HepG2 (cell line): ENCODE measurements at places on chromosomes 2 and 18.

- no peak for DNase-seq
Measured at GRCh38 chr2:10550206-10551001, 102.3 kb upstream of the ODC1 start.

GRCh38 chr2:44430342-44430741 lies 68.6 kb downstream of the CAMKMT start:
- DNase-seq = no peak

GRCh38 chr2:189504238-189504637 lies 63.0 kb downstream of the WDR75 start:
- DNase-seq = no peak

GRCh38 chr2:8598295-8599165 lies 83.3 kb upstream of the ID2 start:
- DNase-seq = peak; percentile 65

GRCh38 chr2:235088496-235088921 lies 136.7 kb downstream of the SH3BP4 start:
- DNase-seq = peak; percentile 22

DNA sequence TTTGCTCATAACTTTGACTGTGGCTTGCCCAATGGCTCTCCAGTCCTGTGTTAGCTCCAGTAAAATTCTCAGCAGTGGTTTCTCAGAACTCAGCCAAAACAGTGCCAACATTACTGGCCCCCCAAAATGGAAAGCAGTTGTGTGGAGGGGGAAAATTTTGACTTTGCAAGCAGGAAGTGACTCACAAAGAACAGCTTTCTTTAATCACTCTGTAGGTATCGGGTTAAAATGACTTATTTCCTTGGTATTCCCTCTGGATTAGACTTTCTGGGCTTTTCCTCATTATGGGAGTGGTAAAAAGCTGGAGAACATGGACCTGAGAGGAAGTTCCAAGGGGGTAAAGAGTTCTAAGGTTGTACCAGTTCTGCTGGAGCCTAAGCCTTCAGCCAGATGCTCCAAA lies 175.7 kb upstream of the RND3 start:
- no peak for DNase-seq

- DNase-seq = no peak
Measured at GRCh38 chr2:196594158-196594557, 45.4 kb upstream of the CCDC150 start.

GRCh38 chr18:48955830-48956261 lies 5.1 kb upstream of the SMAD7 start:
- DNase-seq = no peak

- DNase-seq = no peak
Measured at GRCh38 chr18:54765636-54766375, 62.5 kb upstream of the RAB27B start.

GRCh38 chr2:232245111-232245510 lies 133.4 kb upstream of the ALPP start:
- DNase-seq = no peak

DNA sequence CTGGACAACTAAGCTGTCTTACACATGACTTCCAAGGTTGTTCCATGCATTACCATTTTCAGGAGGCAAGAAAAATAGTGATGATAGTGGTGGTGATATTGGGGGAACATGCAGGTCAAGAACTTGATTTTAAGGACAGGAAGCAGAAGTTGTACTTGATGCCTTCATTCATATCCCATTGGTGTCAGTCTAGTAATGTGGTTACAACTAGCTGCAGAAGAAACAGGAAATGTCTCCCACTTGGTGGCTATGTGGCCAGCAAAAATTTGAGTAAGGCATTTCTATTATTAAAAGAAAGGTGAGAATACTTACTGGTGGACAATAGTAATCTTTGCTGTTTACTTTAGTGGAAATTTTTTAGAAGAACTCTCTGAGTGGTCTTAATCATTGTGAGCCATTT lies 103.4 kb downstream of the ALMS1 start:
- DNase-seq = no peak

DNA sequence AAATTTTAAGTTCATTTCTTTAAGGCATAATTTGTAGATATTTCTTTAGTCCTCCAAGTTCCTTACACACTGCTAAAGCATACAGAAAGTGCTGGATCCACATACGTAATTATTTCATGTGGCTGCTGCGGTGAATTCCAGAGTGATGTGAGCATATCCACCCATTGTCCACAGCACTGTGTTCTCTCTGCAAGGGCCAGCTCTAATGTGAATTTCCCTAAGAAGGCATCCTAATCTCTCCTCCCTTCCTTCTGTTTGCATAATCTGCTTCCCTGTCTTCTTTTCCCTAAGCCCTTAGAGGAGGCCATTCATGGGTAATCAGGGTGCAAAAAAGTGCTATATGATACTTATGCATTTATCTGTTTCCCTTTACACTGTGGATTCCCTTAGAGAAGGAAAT lies 57.2 kb downstream of the COBLL1 start:
- no peak for DNase-seq

GRCh38 chr2:185978634-185979407 lies 240.2 kb downstream of the FSIP2 start:
- no peak for DNase-seq

- no peak for DNase-seq
Measured at GRCh38 chr2:118519511-118519910, 327.9 kb downstream of the EN1 start.

DNA sequence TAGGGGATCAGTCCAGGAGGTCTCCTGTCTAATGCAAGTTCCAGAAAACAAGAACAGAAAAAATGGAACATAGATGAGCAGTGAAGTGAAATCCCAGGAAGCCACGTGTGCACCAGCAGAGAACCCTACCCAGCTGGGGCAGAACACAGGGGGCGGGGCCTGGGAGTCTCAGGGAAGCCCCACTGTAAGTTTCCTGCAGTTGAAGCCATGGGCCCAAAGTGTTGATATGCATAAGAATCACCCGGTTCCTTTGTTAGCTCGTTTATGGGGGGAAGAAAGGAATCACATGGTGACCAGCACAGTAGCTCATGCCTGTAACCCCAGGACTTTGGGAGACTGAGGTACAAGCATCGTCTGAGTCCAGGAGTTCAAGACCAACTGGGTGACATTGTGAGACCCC lies 131.3 kb downstream of the INO80D start:
- no peak for DNase-seq

GRCh38 chr2:98458207-98458606 lies 13.5 kb downstream of the INPP4A start:
- no peak for DNase-seq

DNA sequence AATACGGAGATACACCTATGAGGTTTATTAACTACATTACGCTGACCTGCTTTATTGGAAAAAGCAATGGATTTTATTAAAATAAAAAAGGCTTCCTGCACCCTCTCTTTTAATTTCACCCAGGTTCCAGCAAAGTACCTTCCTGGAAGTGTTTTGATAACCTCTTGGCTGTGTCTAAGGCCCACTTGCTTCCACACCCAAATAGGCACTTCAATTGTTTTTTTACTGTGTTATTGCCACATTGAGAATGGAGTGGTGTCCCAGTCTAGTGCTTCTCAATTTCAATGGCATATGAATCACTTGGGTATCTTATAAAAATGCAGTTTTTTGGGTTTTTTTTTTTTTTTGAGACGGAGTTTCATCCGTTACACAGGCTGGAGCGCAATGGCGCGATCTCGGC lies 47.6 kb downstream of the SF3B1 start:
- no peak for DNase-seq

- no peak for DNase-seq
Measured at GRCh38 chr2:172107690-172108586, 5.2 kb upstream of the DLX2 start.

- no peak for DNase-seq
Measured at GRCh38 chr2:95063086-95063958, 37.8 kb downstream of the MAL start.

GRCh38 chr2:113208396-113208795 lies 34.6 kb downstream of the PSD4 start:
- no peak for DNase-seq

GRCh38 chr2:33051586-33052360 lies 105.0 kb downstream of the LTBP1 start:
- DNase-seq = peak; percentile 41

DNA sequence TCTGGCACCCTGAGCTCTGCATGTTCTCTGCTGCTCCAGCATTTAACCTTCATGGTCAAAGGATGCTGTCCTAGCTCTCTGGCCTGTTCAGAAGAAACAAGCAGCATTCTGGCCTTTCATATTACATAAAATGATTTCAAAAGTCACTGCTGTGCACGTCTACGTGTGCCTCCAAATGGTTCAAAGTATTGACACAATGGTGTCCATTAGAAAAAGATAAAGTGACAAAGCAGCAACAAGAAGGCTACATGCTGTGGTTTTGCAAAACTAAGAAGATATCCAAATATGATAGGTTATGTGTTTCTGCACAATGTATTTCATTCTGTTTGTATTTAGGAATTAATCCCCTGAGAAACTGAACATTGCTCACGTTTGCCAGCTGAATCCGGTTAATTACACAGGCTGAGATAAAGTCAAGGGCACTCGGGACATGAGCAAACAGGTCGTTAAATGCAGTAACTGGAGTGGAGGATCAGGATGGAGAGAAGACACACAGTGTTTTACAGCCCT lies 258.5 kb downstream of the DOK6 start:
- DNase-seq = peak; percentile 73

DNA sequence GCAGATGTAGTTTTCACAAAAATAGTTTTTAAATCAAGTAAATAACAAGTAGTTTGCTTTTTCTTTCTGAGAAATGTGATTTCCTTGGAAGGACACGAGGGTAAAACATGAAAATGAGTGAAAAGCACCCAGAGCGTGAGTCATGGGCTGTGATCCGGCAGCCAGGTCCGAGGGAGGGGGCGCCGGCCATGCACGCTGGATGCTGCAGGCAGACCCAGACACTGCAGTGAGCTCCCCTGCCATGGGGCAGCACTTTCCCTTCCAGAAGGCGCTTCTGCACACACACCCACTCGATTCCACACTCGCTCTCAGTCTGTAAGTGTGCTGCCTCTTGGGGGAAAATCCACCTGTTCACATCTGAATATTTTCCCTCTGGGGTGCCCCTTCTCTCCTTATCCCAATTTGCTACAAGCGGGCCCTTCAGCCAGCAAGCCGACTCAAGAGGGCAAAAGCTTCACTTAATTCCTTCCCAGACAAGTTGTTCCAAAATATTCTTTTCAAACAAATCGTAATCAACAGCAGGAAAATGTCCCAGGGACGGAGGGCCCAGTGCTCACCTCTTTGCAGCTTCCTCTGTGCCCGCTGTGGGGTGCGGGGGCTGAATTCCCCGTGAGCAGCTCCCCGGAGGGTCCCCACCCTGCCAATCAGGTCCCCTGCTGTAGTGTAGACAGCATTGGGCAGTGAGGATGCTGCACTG lies 87.0 kb upstream of the ID2 start:
- DNase-seq = no peak

DNA sequence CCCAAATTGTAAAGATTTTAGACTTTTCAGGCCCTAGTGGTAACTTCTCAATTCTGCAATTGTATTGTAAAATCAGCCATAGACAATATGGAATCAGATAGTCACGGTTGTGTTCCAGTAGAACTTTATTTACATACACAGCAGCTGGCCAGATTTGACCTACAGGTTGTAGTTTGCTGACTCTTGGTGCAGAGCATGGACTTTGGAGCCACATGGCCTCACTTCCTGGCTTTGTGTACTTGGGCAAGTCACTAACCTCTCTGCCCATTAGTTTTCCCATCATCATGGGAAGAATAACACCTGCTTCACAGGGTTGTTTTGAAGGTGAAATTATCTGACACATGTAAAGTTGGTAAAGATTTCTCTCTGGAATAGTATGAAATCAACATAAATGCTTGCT lies 147.6 kb downstream of the TMEM200C start:
- DNase-seq = peak; percentile 74

DNA sequence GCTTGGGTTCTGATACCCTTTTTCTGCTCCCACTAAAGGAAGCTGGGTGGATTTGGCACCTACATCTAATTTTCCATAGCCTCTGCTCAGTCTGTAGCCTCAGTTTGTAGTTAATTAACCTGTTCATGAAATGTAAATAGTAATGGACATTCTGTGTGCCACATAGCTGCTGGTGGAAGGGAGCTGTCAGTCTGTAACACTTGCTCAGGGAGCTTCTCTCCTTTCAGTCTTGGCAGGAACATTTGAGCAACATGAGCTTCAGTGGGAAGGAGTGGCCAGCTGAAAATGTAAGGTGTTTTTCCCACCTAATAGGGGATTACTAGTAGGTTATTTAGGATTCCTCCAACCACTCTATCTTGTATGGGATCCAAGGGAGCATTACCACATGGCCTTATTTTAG lies 203.4 kb downstream of the ASXL3 start:
- DNase-seq = no peak

DNA sequence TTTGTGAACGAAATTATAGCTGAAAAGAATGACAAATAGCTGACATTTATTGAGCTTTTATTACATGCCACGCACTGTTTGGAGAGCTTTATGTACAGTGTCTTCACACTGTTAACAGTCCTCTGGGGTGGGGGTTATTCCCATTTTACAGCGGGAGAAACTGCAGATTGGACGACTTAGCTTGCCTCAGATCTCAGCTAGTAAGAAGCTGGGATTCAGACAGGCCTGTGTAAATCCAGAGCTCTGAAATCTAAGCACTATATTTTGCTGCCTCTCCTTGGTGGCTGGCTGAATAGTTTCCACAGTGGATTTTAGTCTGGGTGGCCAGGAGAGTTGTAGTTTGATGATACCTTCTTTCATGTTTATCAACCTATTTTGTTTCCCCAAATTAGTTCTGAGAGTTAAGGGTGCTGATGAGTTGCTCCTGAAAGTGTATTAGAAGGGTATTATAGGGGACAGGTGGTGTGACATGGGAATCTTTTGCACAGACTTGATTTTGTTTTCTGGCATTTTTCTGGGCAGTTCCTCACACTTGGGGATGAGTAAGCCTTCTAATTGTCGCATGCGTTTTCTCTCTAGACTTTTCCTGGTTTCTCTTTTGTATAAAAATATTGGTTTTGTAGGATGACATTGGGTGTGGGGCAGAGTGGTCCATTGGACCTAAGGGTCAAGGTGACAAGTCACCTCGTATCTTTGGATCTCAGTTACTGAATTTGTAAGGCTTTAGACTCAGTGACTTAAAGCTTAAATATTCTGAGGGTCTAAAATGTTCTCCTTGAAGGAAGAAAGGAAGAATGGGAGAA lies 1.5 kb downstream of the ACSL3 start:
- no peak for DNase-seq

GRCh38 chr2:27771202-27771547 lies 344 bp upstream of the MRPL33 start:
- DNase-seq = no peak

- DNase-seq = no peak
Measured at GRCh38 chr2:120917886-120918285, 182.2 kb downstream of the GLI2 start.
